ENCODE measurements at places on chromosomes 7 and 10.

DNA sequence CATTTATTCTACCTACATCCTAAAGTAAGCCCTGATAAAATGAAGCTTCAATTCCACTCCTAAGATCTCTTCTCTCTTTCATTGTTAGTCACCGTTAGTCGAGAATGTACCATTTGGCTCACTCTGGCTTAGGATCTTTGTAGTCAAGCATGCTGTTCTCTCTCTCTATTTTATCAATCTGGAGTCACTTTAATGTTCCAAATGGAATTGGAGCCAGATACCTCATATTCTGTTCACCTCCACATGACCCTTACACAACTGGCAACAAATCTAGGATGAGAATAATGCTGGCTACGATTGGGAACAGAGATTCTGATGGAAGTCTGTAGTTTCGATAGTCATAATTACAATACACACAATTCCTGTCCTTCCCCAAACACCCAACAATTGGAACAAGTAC is 213.7 kb downstream of the TWIST1 start:
- DNase-seq = peak; percentile 47

DNA sequence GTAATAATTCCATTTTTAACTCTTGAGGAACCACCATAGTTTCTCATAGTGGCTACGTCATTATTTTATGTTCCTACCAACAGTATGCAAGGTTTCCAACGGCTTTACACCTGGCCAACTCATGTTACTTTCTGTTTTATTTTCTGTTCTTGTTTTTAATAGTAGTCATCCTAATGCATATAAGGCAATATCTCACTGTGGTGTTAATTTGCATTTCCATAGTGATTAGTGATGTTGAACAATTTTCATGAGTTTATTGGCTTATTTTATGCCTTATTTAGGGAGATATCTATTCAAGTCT is 465.5 kb upstream of the KLF6 start:
- no peak for DNase-seq

GRCh38 chr10:74650613-74651012 is 175.8 kb upstream of the KAT6B start:
- DNase-seq = no peak

DNA sequence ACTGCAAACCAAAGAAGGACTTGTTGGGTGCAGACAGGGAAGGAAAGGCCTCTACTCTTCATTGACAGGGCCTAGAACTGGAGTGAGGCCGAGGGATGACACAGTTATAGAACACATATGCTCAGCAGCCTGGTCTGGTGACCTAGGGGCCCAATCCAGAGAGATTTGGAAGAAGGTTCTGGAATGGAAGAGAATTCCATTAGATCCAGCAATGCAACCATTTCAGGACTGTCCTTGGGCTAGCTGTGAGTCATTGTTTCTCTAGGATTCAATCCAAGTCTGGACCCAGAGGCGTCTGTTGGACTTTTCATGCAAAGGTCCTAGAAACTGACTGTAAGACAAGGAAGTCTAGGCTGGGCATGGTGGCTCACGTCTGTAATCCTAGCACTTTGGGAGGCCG is 59.2 kb downstream of the WIPF3 start:
- peak; percentile 67 for DNase-seq

DNA sequence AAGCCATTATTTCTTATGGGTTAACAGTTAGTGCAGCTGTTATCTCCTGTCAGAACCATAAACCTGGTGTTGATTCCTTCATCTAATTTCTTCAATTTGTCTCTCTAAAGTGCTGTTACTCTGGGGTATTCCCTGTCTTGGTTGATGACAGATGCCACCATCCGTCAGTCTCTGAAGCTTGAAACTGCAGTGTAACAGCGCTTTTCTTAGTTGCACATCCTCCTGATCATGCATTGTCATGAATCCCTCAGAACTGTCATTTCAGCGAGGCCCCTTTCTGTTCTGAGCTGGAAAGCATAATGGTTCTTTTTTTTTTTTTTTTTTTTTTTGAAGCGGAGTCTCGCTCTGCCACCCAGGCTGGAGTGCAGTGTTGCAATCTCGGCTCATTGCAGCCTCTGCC is 193.9 kb downstream of the SDK1 start:
- DNase-seq = no peak

DNA sequence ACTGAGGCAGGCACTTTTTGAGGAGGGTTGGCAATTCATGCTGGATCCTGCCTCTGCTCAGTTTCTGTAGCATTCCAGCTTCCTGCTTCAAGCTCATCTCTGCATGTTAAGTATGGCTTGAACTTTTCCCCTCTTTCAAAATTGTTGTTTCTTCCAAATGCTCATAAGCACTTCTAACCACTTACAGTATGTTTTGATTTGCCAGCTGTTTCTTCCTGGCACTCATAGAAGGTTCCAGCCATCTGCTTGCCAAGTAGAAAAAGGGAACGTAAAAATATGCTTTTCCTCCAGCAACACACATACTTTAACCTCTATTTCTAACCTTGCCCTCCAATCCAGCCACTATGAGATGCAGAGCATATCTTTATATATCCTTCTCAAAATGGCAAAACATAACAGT is 692.6 kb upstream of the COBL start:
- no peak for DNase-seq

GRCh38 chr7:134029-134428 is 58.3 kb upstream of the FAM20C start:
- no peak for DNase-seq

- DNase-seq = no peak
These were observed 189.8 kb upstream of the TEX47 start for GRCh38 chr7:88985295-88985694.
